ENCODE measurements at places on chromosomes 13 and 19. TPM values are rescaled to one million over a fixed set of nuclear protein-coding genes. Genes with fewer than 3 reads are reported as not detected.

Gene TMEM238
- total RNA-seq, result 14.1 TPM

Gene BBC3
- total RNA-seq, result 16.7 TPM

Gene EBI3
- 2.6 TPM for total RNA-seq

Gene BCAM
- not detected for total RNA-seq

Gene PRR12
- 46.5 TPM for total RNA-seq

Gene FBXO27
- total RNA-seq, result not detected

Gene ZNF85
- total RNA-seq, result 20.6 TPM

Gene ZNF154
- 5.6 TPM for total RNA-seq

Gene PCSK4
- total RNA-seq, result 1.5 TPM

- peak; percentile 85 for DNase-seq
Measured at GRCh38 chr19:48962029-48962848, 2.9 kb upstream of the FTL start.

DNA sequence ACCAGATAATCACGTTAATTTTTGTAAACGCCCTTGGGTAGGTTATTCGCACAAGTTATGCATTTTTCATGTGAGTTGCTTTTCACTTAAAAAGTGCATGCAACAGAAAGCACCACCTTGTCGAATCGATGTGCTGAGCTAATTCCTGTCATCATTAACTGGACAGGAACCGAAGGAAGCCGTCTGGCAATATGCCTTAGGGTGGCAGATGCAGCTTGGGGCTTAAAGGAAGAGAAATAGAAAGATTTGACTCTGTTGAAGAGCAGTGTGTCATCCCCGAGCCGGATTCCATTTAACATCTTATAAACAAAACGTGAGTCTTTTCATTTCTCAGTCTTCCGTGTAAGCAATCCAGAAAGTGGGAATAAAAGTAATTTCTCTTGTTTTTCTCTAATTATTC, 70.0 kb downstream of the ATP11A start:
- DNase-seq, result no peak

GRCh38 chr13:85638265-85638664, 161.0 kb downstream of the SLITRK6 start:
- no peak for DNase-seq

GRCh38 chr19:18254546-18255503, 19.4 kb downstream of the IQCN start:
- DNase-seq, result no peak

- DNase-seq, result no peak
Measured at GRCh38 chr19:52741951-52742485, 7.2 kb upstream of the ZNF611 start.

DNA sequence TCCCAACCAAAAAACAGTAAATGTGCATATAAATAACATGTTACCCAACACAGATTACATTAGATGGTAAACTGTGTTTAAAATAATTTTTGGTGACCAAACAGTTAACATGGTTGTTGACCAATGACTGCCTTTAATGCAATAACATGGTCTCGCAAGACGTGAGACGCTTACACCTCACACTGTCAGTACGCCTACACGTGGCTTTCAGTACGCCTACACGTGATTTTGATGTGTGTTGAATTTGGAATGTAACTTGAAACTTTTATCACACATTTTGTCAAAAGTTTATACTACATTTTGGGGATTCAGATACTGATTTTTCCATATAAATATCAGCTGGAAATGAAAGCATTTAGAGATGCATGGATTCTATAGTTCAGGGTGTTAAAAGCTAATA, 32.0 kb downstream of the SLC7A9 start:
- DNase-seq, result no peak

DNA sequence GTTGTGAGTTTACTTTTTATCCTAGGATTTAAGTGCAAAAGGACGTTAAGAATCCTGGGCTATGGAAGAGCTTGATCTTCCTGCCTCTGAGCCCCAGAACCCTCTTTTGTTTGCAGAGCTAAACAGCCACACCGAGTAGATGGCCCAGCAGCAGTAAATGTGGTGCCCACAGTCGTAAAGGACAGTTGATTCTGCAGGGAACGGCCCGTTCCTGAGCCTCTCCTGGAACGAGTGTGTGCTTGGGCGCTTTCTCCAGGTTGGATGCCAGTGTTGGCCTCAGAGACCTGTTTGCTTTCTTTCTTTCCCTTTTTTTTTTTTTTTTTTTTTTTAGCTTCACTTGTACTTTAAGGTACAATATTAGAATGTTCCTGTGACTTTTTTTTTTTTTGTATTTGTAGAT, 41.7 kb downstream of the SPATA13 start:
- no peak for DNase-seq

DNA sequence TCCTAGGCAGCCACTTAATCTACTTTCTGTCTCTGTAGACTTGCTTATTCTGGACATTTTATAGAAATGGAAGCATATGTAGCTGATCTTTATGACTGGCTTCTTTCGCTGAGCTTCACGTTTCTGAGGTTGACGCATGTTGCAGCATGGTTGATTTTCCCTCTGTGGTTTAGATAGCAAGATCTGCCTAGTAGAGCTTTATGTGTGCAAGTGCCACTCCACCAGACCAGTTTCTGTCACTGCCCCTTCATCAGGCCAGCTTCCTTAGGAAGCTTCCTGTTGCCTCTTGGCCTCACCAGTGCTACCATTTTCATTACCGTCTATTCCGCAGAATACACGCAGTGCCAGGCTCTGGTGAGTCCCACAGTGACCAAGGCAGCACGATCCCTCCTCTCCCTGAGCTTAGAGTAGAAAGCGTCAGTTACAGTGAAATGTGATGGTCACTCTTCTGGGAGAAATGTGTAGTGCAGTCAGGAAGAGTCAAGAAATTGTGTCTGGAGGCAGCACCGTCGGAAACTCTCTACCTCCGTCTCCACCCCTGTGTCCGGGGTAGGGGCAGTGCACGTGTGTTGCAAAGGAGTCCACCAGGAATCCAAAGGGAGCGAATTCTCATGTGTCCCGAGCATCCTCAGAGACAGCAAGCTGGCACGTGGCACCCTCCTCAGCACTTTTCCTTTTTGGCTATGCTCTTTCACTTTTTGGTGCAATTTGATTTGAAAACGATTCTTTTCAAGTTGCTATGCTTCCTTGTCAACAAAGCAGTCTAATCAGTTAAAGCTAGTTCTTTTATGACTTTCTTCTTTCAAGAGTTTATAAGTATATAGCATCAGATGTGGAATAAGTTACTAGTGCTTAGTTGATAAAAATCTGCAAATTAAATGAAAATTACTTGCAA, 45.4 kb upstream of the GPR183 start:
- DNase-seq, result peak; percentile 62

- DNase-seq, result no peak
Measured at GRCh38 chr19:1611353-1611752, 6.1 kb upstream of the UQCR11 start.

- peak; percentile 87 for DNase-seq
Measured at GRCh38 chr19:45406226-45407090, at the start of gene POLR1G. TSS of gene POLR1G (plus strand) at chr19:45406644. CDS start at chr19:45406697, 53 bp downstream.

DNA sequence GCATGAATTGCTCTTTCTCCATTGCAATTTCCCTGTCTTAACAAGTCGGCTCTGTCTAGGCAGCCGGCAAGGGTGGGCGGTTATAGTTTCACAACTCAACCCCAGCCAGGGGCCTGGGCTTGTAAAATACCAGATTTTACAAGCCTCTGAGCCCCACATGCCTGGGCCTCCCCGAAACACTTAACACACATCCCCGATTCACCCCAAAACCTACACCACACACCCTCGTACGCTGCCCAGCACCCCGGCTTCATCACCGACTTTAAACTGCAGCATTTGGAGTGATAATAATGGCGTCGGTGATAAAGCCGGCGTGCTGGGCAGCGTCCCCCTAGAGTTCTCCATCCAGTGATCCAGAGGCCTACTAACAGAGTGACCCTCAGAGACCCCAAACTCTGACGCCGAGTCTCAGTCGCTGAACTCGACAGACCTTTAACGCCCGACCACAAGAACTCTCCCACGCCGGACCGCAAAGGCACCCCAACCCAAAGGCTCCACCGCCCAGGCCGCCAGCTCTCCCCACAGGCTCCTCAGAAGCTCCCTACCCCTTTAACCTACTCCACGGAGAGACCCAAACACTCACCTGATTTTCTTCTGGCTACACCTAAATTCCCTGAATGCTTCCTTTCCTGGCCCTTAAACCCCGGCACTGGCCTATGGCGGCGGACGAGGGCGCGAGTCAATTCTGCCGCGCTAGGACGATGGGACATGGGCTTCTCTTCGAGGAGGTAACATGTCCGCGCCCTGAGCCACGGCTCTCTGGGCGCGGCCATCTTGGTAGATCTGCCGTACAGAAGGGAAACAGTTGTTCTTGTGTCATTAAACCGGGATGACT, at the start of gene ZNF649:
TSS of gene ZNF649 (minus strand) at position 687 of the 835 bp plus-strand sequence. CDS start 4,910 bp downstream, outside the sequence.
- DNase-seq, result peak; percentile 84

GRCh38 chr19:6660930-6661329, 9.0 kb downstream of the TNFSF14 start:
- no peak for DNase-seq

DNA sequence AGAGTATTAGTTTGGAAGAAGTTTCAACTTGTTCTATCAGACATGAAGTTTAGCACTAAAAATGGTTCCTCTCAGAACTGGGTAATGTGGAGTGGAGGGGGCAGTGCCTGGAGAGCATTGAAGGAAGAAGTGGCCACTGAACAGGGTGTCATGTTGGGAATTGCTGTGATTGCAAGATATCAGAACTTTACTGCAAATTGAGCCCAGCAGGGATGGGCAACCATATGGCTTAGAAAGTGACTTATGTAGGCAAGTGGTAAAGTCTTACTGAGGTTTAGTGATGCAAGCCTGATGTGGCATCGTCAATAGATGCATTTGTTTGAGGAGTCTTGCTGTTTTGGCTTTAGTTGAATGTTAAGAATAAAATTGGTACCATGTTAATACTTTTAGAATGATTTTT, 31.7 kb downstream of the WASF3 start:
- no peak for DNase-seq

DNA sequence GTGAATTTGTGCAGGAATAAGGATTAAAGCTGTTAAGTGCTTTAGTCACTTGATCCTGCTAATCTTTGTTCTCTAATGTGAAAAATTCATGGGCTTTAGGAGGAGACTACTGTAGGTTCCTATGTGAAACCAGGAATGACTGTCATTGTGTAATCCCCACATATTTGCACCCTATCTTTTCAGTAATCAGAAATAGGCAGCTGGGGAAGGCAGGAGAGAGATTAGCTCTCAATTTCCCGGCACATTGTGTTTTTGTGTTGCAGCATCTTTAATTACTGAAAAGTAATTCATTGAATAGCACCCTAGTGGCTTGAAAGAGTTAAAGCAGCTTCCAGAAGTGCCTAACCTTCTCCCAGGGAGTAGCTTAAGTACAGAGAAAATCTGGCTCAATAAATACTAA, 282.9 kb downstream of the OLFM4 start:
- no peak for DNase-seq

- no peak for DNase-seq
Measured at GRCh38 chr19:958967-959855, 24.9 kb upstream of the WDR18 start.

- DNase-seq, result no peak
Measured at GRCh38 chr19:16460454-16460853, 11.3 kb downstream of the EPS15L1 start.

GRCh38 chr13:61414686-61415057, 977 bp downstream of the PCDH20 start:
- DNase-seq, result no peak

- DNase-seq, result peak; percentile 61
Measured at GRCh38 chr19:57099199-57099661, 20.6 kb upstream of the USP29 start.

DNA sequence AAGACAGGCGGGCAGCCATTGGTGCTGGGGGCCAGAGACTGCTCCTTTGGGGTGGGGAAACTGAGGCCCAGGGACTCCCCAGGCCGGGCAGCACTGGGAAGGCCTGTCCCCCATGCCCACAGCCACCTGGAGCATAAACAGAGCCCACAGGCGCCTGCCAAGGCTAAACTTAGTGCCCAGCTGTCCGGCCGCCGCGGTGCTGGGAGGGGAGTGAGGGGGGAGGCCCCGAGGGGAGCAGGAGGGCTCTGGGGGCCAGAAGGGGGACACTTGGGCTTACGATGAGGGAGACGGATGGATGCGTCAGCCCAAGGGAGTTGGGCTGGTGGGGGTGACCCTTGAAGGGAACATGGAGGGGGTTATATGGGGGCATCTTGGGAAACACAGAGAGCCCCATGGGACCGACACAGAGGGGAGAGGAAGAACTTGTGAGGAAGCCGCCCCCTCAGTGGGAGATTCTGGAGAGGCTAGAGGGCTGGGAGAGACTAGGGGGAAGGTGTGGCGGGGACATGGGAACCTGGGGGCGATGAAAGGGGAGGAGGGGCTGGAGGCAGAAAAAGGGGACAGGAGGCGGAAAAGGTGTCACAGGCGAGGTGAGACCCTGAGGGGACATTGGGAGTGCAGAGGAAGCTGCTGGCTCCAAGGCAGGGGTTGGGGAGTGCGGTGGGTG, 2.2 kb downstream of the CERS1 start:
- no peak for DNase-seq

- no peak for DNase-seq
Measured at GRCh38 chr19:45766869-45767346, 2.1 kb downstream of the SIX5 start.
